ENCODE measurements at places on chromosomes 1 and 21.

- no peak for DNase-seq
Measured at GRCh38 chr1:101283443-101283842, 46.6 kb downstream of the S1PR1 start.

DNA sequence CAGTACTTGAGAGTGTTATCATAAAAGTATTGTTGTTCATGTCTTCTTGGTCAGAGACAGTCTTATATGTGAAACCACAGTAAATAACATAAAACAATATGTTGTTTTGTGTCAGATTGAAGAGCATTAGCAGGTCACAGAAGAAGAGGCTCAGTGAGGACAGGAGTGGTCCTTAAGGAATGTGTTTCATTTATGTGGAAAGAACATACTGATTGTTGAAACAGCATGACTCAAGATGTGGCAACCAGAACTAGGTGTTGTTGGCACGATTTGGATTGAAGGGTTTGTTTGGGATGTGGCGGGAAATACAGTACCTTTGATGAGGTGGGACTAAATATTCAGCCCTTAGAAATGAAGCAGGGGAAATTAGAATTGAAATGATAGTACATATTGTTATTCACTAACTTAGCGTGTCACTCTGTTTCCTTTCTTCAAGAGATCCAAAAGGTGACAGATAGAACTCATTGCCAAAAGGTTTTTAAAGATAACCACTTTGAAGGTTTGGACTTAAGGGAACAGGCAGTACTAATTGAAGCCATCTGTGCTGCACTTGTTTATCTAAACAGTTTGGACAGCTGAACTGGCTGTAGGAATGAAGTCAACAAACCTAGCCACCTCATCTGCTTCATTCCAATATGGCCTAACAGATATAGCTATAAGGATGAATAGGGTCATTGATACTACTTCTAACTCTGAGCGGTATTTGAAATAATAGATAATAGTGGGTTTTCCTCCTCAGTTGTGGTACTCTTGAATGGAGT, 14.4 kb downstream of the RALGPS2 start:
- no peak for DNase-seq

GRCh38 chr1:36764798-36765197, 269.5 kb downstream of the GRIK3 start:
- DNase-seq, result no peak

- no peak for DNase-seq
Measured at GRCh38 chr1:19357299-19357986, 45.3 kb downstream of the SLC66A1 start.

DNA sequence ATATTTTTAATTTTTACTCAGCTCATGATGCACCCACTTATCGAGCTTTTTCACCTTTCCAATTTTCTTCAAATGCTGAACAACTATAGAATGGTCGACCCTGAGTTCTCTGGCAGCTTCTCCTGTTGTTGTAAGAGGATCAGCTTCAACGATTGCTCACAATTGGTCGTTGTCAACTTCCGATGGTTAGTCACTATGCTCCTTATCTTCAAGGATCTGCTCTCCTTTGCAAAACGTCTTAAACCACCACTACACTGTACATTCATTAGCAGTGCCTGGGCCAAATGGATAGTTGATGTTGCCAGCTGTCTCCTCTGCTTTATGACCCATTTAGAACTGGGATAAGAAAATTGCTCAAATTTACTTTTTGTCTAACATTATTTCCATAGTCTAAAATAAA, 385.9 kb upstream of the LYPLAL1 start:
- DNase-seq, result no peak

DNA sequence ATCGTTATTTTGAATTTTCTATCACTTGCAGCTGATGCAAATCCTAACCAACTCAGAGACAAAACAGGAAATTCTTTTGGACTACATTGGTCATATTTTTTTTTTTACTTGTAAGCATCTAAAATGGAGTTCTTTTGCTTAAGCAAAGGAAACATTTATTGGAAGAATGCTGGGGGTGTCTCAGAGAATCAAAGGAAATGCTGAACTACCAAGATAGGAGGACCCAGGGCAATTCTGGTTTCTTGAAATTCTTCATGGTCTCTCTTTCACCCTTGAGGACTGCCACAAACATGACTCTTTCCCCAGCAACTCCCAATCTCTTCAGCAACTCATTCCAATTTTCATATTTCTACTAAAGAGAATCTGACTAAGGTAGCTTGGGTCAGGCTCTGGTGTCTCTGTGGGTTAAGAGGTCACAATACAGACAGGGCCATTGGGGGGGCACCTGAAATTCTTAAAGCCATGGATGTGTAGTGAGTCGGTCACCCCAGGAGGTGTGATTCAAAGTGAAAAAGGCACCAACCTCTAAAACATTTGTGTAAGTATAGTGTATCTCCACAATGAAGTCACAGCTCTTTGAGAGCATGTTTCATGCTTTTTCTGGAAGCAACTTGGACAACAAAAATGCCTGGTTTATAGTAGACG, 171.1 kb upstream of the FGGY start:
- no peak for DNase-seq

DNA sequence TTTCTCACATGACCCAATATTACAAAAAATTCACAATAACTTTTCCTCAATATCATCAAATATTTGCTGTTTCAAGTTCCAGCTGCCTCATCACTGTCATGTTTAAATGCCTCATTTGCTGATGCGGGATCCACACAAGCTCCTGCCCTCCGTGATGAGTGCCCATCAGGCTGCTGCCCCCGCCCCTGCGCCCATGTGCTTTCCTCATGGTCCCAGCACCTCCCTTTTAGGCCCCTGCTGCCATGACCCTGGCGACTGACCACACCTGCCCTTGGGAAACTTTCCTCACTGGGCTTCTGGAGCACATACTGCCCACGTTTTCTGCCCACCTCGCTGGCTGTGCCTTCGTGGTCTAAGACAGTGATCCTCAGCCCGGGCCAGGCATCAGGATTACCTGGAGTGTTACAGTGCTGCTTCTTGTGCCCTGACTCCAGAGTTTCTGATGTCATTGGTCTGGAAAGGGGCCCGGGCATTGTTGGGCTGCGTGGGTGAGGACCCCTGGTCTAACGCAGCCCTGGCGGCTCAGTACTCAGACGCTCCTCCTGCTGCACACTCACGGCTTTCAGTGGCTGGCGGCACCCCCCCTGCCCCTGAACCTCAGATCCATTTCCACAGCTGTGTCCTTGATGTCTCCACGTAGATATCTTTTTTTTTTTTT, 20.5 kb downstream of the PLEKHM2 start:
- DNase-seq, result no peak

- DNase-seq, result no peak
Measured at GRCh38 chr1:207868251-207868773, 42.6 kb downstream of the CD34 start.

DNA sequence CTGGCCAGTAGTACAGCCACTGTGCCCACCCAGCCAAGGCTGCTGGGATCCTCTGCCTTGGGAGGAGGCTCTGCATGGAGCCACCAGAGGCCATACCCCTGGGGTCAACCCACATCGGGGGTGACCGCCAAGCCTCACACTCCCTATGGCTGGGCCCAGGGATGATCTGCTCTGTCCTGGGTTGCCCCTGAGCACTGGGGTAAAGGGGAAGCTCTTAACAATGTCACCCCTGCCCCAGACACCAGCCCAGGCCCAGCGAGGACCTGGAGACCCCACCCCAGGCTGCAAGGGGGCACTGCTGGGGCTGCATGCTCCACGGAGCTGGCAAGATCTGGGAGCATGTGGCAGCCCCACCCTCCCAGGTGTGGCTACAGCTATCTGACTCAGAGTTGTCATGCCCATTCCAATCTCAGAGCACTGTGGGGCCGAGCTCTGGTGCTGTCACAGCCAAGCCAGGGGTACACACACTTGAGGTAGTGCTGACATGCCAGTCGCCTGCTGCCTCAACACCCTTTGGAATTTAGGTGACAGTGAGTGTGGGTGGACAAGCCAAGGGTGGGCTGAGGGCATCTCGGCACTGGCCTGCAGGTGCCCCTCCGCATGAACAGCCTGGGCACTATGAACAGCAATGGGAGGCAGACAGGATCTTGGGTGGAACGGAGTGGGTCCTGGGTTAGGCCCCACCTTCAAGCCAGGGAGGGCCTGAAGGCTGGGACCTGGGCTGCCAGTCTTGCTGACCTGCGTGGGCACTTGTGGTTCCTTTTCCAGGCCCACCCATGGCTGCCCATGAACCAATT, 427.7 kb downstream of the LRRIQ3 start:
- DNase-seq, result no peak

DNA sequence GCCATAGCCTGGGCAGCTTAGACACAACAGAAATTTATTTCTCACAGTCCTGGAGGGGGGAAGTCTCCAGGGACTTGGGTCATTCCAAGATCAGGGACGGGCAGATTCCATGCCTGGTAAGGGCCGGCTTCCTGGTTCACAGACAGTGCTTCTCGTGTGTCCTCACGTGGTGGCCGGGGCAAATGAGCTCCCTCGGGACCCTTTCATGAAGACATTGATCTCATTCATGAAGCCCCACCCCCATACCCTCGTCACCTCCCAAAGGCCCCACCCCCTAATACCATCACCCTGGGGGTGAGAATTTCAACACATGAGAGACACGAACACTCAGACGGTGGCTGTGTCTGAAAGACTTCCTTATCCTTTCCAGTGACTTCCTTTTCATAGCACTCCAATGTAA, 51.5 kb downstream of the ACOT7 start:
- DNase-seq, result no peak

- DNase-seq, result no peak
Measured at GRCh38 chr1:230125640-230126528, 58.8 kb downstream of the GALNT2 start.

GRCh38 chr1:56092684-56093570, 486.4 kb downstream of the PLPP3 start:
- no peak for DNase-seq

GRCh38 chr1:42738678-42739226, 1.3 kb downstream of the CLDN19 start:
- DNase-seq, result no peak

GRCh38 chr1:12851779-12852178, 3.3 kb upstream of the HNRNPCL1 start:
- DNase-seq, result no peak

- no peak for DNase-seq
Measured at GRCh38 chr1:88647249-88647645, 36.8 kb upstream of the PKN2 start.

DNA sequence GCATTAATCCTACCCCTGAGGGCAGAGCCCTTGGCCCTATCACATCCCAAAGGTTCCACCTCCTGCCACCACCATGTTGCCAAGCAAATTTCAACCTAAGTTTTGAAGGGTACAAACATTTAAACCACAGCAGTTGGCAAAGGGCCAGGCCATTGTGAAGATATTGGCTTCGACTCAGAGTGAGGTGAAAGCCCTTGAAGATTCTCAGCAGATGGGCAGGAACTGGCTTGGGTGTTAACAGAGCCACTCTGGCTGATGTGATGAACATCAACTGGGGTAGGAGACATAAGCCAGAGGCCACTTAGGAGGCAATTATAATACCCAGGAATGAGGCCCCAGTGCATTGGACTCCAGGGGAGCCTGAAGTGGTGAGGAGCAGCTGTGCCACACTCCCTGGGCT, 207.7 kb upstream of the KAZN start:
- DNase-seq, result no peak

DNA sequence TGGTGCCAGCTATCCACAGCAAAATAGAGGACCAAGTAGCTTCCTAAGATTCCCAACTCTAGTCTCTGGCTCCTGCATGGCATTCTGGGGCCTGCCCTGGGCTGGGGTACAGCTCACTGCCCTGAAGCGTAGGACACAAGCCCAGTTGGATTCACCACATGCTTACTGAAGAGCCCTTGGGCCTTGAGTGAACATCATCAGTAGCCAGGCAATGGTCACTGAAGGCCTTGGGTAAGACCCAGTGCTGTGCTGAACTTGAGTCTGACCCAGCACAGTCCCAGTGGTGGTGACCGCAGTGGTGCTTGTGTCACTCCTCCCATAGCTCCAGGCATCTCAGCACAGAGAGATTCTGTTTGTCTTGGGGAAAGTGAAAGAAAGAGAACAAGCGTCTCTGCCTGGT, 7.7 kb upstream of the LCE3A start:
- DNase-seq, result no peak

DNA sequence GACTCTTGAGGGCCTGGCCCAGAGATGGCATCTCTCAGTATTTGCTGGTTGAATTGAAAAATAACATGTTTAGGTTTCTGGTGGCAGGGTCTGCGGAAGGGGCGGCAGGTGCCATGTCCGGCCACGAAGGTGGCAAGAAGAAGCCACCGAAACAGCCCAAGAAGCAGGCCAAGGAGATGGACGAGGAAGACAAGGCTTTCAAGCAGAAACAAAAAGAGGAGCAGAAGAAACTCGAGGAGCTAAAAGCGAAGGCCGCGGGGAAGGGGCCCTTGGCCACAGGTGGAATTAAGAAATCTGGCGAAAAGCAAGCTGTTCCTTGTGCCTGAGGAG, 14.3 kb upstream of the FGR start:
- no peak for DNase-seq

GRCh38 chr1:173114346-173114745, 63.6 kb upstream of the TNFSF18 start:
- no peak for DNase-seq

GRCh38 chr1:172429331-172430127, 9.0 kb downstream of the C1orf105 start:
- DNase-seq, result peak; percentile 70
